Right ventricle myocardium superior (tissue), 1 donor: ENCODE measurements at places on chromosomes 1 and 21. TPM values are rescaled to one million over a fixed set of nuclear protein-coding genes. Genes with fewer than 3 reads are reported as not detected.
A peak's percentile ranks its signal among the peaks of the same experiment; 100 is the strongest.

The GBP3 gene
- total RNA-seq = 6.6 TPM

The WDR47 gene
- 15.1 TPM for total RNA-seq

The LRRIQ3 gene
- total RNA-seq = 0.43 TPM

The C1orf56 gene
- total RNA-seq = 7.3 TPM

The RAB3B gene
- total RNA-seq = not detected

The RALGPS2 gene
- total RNA-seq = 13.8 TPM

The NTMT2 gene
- total RNA-seq = 4.1 TPM

- no peak for DNase-seq
These were observed 195.3 kb downstream of the BRINP2 start for GRCh38 chr1:177366091-177366490.

- DNase-seq = no peak
These were observed 104.1 kb downstream of the SIK1 start for GRCh38 chr21:43322805-43323204.

GRCh38 chr1:30754684-30755171, 2.8 kb downstream of the LAPTM5 start:
- no peak for DNase-seq

DNA sequence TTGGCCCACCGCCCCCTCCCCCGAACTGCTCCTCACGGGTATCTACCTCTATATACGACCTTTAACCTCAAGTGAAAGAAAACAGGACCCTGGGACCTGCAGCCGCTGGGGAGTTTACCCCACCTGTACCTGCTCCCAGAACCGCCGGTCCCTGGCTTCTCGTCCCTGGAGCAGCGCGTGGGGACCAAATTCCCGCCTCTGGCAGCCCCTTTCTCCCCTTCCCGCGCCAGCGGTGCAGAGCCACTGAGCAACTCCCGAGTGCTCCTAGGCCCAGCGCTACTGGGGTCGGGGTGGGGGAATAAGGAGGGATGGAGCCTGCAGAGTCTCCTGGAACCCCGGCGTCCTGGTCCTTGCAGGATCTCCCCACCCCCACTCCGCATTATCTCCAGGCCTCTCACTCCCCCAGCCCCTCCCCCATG, 1.6 kb downstream of the SYT6 start:
- no peak for DNase-seq

DNA sequence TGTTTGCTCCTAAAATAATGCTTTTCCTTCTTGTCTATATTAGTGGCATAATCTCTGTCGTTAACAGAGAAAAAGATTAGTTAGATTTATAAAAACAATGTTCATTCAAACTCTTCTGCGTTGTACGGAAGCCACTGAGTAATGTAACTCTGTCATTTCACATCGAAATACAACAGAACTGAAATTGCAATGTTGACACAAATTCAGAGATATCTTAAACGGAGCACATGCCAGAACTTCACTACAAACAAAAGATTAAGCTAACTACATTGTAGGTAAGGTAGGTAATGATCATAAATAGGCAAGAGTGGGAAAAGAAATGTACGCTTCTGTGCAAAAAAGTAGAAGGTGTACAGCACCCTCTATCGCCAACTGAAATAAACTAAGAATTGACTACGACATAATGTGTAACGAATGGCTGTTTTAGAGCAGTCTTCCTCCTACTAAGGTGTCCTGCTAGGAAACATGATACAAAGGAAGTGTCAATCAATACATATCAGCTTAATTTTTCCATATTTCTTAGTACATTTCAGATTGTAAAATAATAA, 56.6 kb downstream of the PCNX2 start:
- no peak for DNase-seq

GRCh38 chr1:245240648-245241165, 85.9 kb downstream of the KIF26B start:
- no peak for DNase-seq

DNA sequence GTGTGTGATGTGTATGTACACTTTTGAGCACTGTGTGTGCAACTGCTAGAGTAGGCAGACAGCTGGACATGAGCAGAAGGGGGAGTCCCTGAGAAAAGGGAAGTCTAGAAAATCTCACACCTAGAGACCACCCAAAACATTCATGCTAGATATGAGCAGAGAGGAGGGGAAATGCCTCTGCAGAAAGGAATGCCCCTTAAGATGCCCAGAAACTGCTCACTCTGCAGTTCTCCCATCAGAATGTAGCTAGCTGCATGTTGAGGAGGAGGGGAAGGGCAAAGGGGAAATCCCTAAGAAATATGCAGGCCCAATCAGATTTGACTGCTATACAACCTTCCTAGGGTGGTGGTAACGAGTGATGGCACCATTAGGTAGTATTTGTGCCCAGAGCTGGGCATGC, 31.8 kb upstream of the MAGOH start:
- no peak for DNase-seq

- DNase-seq = no peak
These were observed 11.0 kb downstream of the PRDM15 start for GRCh38 chr21:41868062-41868710.

DNA sequence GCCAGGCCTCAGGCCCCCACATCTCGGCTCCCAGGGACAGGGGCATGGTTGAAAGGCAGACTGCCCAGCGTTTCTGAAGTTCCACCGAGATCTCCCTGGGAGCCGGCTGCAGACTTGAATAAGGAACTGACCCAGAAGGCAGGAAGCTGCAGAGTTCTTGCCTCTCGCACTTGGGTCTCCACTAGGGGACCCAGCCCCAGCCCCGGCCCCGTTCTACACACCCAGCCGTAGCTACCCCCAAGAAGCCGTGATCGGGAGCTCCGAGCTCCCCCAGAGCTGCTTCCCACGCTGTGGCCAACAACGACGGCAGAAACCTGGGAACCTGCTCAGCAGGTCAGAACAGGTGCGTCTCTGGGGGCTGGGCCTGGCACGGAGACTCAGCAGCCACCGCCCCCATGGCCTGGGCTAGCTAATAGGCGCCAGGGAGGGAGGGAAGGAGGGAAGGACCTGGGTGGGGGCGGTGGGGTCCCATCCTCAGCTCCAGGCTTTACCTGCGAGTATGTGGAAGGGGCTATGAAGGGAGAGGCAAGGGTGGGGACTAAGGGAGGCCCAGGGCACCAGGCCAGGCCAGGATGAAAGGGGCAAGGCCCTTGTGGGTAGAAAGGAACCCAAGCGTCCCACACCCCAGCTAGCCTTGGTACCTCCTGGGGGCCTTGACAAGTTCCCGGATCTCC, at the start of gene NECTIN4:
TSS of gene NECTIN4 (minus strand) at position 308 of the 674 bp plus-strand sequence. CDS start at position 46, 262 bp downstream.
- no peak for DNase-seq

- no peak for DNase-seq
These were observed 78.7 kb downstream of the SETD4 start for GRCh38 chr21:35981514-35982070.

- no peak for DNase-seq
These were observed 16.6 kb upstream of the EYA3 start for GRCh38 chr1:28104866-28105467.

- DNase-seq = no peak
These were observed 35.7 kb downstream of the NEK2 start for GRCh38 chr1:211639475-211640300.

- DNase-seq = no peak
These were observed 6.3 kb downstream of the ASPM start for GRCh38 chr1:197140121-197140520.

GRCh38 chr1:51517361-51518032, 1.6 kb downstream of the EPS15 start:
- no peak for DNase-seq

DNA sequence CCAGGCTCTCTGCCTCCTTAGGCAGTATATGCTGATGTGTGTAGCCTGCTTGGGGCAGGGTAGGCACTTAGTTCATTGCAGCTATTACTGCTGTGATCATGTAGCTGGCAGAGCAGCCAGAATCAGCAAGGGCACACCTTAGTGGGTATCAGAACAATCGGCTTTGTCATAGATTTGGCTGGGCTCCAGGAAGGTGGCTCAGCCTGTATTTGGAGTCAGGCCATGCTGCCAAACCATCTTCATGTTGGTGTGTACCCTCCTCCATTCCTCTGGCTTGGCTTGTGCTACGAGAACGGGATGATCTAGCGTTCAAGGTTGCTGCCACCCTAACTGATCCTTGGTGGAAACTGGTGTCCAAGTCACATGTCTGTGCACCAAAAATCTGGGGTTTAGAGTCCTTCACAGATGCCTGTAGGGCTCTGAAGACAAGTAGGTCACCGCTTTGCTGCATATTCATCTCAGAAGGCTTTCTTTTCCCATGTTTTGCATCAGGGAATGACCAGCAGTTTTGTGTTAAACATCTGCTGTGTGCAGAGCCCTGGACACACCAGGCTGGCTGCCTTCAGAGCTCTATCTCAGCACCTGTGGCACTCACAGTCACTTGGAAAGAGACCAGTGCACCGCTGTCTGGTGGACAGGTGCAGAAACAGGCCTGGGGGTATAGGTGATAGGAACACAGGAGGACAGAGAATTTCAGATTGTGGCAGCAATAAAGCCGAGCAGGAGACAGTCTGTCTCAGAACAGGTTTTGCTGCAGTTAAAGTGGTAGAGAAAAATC, 23.7 kb downstream of the VANGL1 start:
- no peak for DNase-seq

GRCh38 chr1:15833069-15833679, 14.3 kb upstream of the SPEN start:
- peak; percentile 61 for DNase-seq

- DNase-seq = no peak
These were observed 23.6 kb upstream of the TMEM51 start for GRCh38 chr1:15129944-15130343.

DNA sequence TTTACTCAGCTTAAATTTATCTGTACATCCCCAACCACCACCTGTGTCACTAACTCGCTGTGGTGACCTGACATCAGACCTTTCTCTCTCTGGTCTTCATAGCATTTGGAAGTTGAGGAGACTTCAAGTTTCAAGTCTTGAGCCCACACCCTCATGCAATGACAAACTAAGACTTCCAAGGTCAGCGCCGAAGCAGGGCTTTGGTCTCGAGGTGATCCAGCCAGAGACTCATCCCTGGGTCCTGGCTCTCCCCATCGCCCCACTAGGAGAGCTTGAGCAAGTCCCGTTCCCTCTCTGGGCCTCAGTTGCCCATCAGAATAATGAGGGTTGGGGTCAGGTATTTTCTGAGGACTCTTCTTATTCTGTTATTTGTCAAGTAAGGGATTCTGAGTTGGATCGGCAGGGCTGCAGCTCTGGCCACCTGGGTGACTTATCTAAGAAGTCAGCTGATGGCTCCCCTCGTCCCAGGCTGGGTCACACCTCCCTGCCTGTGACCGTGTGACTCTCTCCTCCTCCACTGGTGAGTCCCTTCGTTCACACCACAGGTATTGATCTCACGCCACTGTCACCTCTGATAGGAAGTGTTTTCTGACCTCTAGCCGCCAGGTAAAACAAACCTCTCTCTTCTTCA, 143.7 kb upstream of the RUNX3 start:
- DNase-seq = no peak

- DNase-seq = no peak
These were observed 3.9 kb downstream of the NHLH1 start for GRCh38 chr1:160370561-160371345.
